ENCODE measurements at places on chromosomes 13 and 19. TPM values are rescaled to one million over a fixed set of nuclear protein-coding genes. Genes with fewer than 3 reads are reported as not detected.

Gene ZNF99
- total RNA-seq = 13.2 TPM

DNA sequence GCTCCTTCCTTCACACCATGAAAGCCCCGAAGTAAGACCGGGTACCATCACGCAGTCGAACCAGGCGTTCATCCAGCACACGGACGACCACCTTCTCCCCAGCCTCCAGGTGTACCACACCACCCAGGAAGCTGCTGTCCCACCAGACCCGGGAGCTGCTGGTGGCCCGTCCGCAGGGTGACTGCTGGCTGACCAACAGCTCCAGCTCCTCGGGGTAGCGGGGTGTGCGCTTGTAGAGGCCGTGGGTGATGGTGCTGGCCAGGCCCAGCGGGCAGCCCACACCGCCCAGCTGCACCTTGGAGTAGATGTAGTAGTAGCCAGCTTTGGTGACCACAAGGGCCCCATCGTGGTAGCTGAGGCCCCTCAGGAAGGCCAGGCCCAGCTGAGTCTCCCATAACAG lies 5.0 kb downstream of the TNFSF14 start:
- DNase-seq = no peak

DNA sequence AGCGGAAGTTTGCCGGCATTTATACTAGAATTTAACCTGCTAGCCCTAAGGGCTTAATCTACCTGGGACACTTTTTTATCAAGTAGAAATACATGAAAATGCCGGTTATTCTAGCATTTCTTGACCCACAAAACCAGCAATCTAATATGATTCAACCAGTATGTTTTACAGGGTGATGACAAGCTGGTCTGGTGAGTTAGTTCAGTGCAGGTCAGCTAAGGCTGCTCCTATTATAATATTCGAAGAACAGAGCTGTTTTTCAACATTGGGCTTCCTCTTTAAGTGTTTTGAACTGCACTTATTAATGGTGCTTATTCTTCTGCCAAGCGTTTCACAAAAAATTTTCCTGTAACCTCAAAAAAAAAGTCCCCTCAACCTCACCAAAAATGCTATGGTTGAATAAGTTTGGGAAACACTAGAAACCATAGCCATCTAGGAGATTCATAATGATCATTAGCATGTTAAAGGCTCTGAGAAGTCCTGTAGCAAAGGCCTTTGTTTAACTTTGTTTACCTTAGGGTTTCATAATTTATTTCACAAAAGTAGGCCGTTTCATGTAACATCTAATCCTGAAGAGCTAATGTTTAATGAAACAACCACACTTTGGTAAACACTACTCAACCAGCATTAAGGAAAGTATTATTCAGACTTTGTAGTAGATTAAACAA lies 526.6 kb downstream of the KLF12 start:
- peak; percentile 47 for DNase-seq

- no peak for DNase-seq
Measured at GRCh38 chr19:47493378-47494210, 9.6 kb upstream of the KPTN start.

GRCh38 chr13:34360702-34361101 lies 542.8 kb downstream of the RFC3 start:
- DNase-seq = no peak

DNA sequence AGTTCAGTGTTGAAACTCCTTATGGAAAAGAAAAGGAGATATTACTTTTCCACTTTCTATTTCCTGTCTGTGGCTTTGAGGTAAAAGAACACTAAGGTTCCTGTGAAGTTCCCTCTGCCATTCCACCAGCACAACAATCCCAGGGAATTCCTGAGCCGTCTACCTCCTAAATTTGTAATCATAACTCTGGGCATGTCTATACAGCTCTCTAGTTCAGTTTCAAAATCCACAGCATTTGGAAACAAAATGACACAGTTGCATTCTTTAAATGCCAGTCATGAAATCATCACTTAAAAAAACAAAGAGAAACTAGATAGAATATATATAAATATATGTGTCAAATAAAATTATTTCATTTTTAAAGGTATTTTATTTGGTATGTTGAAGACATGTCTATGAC lies 9.0 kb upstream of the THSD1 start:
- DNase-seq = peak; percentile 42

DNA sequence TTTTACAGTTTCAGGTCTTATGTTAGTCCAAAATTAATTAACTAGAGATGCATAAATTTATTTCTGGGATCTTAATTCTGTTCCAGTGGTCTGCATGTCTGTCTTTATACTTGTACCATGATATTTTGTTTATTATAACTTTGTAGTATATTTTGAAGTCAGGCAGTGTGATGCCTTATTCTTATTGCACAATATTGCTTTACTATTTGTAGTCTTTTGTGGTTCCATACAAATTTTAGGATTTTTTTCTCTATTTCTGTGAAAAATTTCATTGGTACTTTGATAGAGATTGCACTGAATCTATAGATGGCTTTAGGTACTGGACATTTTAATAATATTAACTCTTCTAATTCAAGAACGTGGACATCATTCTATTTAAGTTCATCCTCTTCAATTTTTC lies 304.0 kb downstream of the GPC5 start:
- no peak for DNase-seq
